ENCODE measurements at places on chromosomes 16 and 17.

GRCh38 chr16:66862023-66862520, 17.9 kb downstream of the CA7 start:
- no peak for DNase-seq

GRCh38 chr17:80461528-80462160, 14.8 kb downstream of the NPTX1 start:
- no peak for DNase-seq

GRCh38 chr16:57041182-57042156, 50.9 kb upstream of the CPNE2 start:
- peak; percentile 66 for DNase-seq

GRCh38 chr17:75845058-75845711, 981 bp upstream of the UNC13D start:
- DNase-seq: peak; percentile 92

GRCh38 chr16:51392521-51393187, 241.6 kb upstream of the SALL1 start:
- DNase-seq: no peak

DNA sequence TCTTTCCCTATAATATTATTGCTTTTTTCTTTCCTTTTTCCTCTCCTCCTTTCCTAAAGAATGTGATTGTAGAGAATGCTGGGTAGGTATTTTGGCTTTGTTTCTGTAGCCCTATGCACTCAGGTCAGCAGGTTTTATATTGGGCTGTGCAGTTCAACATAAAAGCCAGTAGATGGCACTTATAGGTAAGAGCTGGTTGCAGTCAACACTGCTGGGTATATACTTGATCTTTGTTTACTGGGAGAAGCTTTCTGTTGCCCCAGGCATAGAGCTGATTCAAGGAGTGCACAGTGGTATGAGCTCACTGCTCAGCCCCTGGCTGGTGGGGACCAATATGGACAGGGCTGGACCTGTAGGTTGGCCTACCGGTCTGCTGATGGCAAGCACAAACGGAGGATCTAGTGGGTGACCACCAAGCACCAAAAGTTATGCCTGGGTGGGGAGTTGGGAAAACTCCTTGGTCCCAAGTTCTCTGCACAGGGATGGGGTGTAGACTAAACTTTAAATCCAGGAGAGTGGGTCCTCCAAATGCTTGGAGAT, 378.9 kb downstream of the PMP22 start:
- no peak for DNase-seq

- DNase-seq: peak; percentile 90
These were observed at the start of gene HID1 for GRCh38 chr17:74972107-74972972. TSS of gene HID1 (minus strand) at chr17:74972759. CDS start at chr17:74972656, 103 bp downstream.

- no peak for DNase-seq
These were observed 20.6 kb downstream of the CYB5B start for GRCh38 chr16:69444873-69445517.
